ENCODE measurements at places on chromosomes 7 and 10.

- DNase-seq, result no peak
These were observed 411.8 kb downstream of the SDK1 start for GRCh38 chr7:3712841-3713240.

DNA sequence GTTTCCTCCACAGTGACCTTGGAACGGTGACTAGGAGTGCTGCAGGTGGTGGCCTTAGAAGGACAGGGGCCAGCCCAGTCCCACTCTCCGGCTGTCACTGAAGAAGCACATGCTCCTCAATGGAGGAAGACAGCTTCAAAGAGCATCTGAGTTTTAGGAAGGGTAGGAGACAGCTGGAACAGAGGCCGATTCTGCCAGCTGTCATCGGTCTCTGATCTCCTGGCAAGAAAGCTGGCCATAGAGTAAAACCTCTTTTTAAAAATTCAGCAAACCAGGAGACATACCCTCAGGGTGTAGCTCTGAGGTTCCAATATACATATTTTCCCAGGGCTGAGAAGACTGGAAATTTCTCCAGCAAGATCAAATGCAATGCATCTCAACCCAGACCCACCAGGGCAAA is 55.9 kb downstream of the KCNMA1 start:
- no peak for DNase-seq

DNA sequence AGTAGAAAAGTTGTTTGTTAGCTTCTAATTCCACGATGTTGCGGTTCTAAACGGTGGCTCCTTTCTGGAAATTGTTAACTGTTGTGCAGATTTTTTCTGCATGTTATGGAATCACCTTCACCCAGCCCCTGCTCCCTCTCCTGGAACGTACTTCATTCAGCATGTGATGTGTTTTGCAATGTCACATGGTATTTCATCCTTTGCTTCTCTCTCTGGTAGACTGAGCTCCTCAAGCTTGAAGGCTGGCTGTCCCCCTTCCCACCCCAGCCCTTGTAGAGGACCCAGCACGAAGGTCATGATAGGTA is 4.4 kb downstream of the PPP2R2D start:
- no peak for DNase-seq

DNA sequence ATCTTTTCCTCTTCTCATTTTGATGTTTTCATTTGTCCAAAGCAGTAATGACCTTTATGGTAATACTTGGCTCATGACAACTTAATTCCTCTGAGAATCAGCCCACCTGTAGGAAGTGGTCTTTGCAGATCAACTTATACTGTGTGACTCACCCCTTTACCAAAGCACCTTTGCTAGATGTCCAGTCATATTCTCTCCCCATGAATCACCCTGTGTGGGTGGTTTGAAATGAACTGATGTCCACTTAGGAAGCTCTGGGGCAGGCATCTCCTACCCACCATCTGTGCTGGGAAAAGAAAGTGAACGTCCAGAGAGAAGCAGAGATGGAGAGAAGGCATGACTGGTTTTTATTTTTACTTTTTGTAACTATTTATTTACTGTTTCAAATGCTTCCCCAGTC is 410.3 kb downstream of the KIF20B start:
- DNase-seq, result no peak

GRCh38 chr10:70296406-70296899 is 12.6 kb upstream of the NPFFR1 start:
- no peak for DNase-seq

- no peak for DNase-seq
These were observed 539.2 kb downstream of the TNS3 start for GRCh38 chr7:47042669-47043068.

DNA sequence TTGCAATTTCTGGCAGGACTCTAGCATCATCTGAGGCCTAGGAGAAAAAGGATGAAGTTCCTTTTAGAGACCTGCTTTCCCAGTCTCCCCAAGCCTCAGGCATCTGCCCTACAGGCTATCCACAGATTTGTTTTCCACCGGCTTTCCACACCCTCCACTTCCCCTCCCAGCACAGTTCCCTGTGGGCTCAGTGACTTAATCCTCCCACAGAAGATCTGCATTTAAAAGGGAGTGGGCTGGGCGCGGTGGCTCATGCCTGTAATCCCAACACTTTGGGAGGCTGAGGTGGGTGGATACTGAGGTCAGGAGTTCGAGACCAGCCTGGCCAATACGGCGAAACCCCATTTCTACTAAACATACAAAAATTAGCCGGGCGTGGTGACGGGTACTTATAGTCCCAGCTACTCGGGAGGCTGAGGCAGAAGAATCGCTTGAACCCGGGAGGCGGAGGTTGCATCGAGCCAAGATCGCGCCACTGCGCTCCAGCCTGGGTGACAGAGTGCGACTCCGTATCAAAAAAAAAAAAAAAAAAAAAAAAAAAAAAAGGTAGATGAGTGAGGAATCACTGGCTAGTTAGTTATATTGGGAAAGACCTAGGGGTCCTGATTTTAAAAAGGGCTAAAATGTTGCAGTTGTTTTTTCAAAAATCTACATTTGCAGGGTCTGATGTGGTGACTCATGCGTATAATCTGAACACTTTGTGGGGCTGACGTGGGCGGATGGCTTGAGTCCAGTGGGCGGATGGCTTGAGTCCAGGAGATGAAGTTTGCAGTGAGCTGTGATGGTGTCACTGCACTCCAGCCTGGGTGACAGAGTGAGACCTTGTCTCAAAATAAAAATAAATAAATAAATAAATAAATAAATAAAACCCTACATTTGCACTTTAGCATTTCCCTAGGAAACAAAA is 119.5 kb downstream of the BAMBI start:
- DNase-seq, result no peak

DNA sequence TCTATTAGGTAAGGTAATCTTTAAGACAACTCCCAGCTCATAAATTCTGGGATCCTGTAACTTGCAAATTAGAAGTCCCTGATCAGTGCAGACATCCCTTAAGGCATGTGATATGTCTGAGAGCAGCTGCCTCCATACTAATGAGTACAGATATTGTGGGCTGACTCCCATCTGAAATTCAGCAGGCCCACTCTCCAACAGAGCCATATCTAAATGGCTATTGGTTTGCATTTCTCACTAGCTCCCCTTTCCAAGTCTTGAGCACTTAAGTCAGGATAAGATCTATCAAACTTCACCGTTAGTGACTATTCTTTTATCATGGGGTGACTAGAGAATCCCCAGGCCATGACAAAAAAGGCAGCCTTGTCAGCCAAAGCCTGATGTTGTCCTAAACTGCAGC is 785.4 kb downstream of the IPMK start:
- DNase-seq, result no peak

DNA sequence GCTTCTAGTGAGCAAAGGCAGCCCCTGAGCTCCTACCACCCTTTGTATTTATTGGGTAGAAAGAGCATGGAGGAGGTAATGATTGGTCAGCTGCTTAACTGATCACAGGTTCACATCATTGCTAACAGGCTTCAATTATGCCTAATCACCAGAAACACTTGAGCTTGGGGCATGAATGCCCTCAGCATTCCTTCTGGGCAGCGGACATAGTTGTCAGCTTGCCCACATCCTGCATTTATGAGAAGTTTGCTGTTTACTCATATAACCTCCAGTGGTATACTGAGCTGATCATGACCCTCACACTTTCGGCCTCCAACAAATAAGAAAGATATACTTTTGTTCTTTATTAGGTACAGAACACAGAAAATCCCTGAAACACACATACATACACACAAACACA is 140.3 kb upstream of the ODAD2 start:
- no peak for DNase-seq

Data from NCI-H1436 (cell line).